ENCODE measurements at places on chromosomes 7 and 10.

DNA sequence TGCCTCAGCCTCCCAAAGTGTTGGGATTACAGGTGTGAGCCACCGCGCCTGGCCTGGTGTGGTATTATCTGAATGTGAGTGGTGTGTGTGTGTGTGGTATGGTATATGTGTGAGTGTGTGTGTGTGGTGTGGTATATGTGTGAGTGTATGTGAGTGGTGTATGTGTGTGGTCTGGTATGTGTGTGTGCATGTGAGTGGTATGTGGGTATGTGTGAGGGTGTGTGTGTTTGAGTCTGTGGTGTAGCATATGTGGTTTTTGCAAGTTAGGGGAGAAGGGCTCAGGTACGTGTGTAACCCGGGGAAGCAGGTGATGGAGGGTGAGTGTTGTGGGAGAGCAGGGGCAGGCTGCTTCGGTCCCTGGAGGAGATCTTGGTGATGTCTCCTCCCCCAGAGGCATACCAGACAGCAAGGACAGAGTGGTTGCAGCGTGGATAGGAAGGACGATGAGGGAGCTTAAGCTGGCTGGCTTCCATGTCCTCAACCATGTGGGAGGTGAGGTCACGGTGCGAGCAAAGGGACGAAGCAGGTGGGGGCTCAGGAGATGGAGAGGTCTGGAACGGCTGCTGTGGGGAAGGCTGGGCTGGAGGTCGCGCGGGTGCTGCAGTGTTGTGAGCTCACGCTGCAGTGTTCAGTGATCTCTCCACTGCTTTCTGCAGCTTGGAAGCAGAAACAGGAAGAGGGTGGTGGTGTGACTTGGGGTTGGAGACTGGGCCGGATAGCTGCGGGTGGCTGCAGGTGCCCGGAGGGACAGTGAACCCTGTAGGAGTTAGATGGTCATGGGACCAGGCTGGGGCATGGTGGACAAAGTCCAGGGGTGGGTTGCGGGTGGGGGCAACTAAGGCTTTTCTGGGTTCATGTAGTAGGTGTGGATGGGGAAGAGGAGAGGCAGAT is 5.0 kb downstream of the ZYX start:
- DNase-seq, result no peak

- DNase-seq, result no peak
Observed at GRCh38 chr7:26425655-26426054, 134.0 kb downstream of the SNX10 start.

- DNase-seq, result no peak
Observed at GRCh38 chr7:37921876-37922275, 1.4 kb downstream of the EPDR1 start.

GRCh38 chr7:101744588-101744987 is 72.8 kb upstream of the CUX1 start:
- DNase-seq, result no peak

DNA sequence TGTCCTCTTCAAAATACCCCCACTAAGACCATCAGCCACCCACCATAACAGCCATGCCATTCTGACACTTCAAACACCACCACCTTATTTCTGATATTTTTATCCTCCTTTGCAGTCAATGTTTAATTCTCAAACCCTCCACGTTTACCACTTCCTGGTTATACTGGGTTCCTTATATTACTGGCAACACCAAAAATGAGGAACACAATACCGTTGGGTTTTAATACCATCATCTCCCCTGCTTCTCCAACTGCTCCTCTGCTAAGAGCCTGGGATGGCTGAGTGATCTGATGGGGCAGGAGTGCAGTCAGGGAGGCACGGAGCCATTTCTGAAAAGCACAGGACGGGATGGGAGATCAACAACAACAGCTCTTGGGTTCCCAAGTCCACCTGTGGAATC is 140.5 kb downstream of the CHCHD3 start:
- no peak for DNase-seq

- no peak for DNase-seq
Observed at GRCh38 chr10:58516119-58516518, 3.4 kb downstream of the BICC1 start.

DNA sequence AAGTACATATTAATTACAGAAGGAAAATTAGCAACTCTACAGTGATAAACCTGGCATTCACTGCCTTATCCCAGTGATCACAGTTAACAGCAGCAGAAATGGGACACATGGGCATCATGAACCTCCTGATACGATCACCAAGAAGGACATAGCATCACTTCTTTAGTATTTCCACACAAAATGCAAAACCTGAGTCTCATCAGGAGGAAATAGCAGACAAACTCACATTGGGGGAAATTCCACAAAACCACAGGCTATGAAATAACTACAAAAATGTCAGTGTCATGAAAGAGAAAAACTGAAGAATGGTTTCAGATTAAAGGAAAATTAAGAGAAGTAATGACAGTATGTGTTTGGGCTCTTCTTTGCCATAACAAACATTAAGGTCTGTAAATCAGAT is 12.0 kb upstream of the PURB start:
- DNase-seq, result no peak

DNA sequence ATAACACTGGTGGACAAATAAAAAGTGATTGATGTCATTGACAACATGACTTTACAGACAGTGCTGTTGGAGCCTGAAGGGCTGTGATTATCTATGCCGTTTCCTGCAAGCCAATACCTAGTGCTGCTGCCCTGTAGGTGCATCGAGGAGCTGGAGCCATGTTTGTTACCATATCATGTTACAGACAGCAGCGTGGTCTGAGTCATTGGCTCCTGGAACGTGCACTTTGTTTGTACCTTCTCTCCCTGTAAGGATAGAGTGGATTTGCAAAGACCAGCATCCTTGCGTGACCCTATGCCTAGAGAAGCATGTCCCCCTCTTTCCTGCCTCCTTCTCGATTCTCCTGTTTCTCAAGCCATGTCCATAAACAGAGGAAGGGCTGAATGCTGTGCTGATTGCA is 597.2 kb downstream of the TYW1 start:
- no peak for DNase-seq

- DNase-seq, result no peak
Observed at GRCh38 chr10:2964632-2965296, 102.6 kb upstream of the PFKP start.

- no peak for DNase-seq
Observed at GRCh38 chr10:129949891-129950291, 14.2 kb downstream of the EBF3 start.

GRCh38 chr7:10913457-10913856 is 60.2 kb upstream of the PHF14 start:
- DNase-seq, result no peak

GRCh38 chr7:23285657-23286646 is 13.2 kb upstream of the MALSU1 start:
- DNase-seq, result no peak

GRCh38 chr7:132177708-132178401 is 398.4 kb downstream of the PLXNA4 start:
- DNase-seq, result no peak

DNA sequence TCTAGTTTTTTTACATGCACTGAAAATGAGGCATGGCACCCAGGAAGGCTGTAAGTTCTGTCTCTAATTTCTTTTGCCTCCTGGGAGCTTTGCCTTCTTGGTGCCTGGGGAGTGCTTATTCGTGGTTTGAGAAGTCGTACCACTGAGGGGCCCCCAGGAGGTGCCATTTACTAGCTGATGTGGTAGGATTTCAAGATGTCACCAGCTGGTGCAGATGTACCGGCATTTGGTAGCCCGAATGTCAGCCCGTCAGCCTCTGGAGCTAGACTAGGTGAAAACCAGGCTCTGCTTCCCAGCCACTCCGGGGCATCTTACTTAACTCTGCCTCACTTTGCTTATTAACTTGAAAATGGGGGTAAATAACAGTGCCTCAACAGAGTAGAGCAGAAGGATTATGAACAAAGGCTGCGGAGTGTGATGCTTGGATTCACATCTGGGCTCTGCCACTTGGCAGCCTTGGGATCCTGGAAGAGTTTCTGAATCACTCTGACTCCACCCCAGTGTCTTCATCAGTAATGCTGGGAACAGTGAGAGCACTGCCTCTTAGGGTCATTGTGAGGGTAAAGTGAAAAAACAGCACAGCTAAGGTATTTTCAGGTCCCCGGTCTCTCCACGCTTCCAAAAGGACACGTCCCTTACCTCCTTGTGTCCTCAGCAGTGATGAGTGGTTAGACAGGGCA is 31.4 kb upstream of the BTBD16 start:
- DNase-seq, result no peak

DNA sequence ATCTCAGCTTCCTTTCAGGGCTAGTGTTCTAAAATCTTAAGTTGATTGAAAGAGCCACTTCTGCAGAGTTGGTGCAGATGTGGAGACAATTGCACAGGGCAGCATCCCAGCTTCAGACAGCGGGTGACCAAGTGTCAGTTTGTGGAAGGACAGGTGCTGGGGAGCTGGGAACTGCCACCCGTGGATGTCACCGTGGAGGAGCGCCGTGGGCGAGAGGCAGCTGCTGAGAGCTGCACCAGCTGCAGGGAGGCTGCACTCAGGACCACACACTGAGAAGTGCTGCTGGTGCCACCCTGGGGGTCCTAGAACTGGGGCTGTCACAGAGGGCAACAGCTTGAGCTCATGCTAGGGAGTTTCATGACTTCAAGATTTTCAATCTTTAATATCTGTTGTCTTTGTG is 543.0 kb upstream of the FZD8 start:
- no peak for DNase-seq

DNA sequence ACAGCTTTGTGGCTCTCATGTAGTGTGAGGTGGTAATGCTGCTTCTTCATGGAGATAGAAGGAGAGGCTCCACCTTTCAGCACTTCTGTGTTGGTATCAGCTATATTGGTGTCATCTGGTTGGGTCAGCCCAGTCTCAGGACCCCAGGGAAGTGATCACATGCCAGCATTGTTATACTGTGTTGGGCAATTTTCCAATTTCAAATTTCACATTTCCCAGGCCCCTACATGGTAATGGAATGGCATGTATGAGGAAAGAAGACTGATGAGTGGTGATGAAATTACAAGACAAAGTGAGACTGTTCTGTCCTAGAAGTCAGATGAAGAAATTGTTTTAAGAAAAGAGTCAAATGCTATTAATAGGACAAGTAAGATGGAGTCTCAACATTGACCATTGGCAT is 3.7 kb upstream of the AKR1C3 start:
- DNase-seq, result no peak

DNA sequence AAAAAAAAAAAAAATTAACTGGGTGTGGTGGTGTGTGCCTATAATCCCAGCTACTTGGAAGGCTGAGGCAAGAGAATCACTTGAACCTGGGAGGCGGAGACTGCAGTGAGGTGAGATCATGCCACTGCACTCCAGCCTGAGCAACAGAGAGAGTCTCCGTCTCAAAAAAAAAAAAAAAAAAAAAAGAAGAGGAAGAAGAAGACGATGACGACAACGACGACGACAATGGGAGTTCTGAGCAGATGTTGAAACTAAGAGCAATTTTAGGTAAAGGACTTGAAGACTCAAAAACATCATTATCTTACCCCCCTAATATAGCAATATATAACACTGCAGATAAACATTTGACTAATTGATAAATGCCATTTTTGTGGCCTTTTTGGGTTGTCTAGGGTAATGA is 39.5 kb upstream of the PPP1R17 start:
- no peak for DNase-seq

DNA sequence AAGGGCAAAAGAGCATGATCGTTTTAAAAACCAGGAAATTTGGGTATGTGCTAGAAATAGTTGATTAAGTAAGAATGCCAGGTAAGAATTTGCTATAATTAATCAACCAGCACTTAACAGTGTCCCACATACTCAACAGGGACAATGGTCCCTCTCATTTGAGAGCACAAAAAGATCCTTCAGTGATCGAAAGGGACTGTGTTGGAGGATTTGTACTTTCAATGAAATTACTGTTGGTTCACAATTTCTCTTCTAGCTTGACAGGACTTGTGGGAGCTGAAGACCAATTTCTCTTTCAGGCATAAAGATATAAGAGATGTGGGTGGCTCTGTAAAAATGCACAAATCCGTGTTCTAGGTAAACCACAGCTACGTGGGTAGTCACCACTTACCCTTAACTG is 12.5 kb upstream of the PLEKHS1 start:
- no peak for DNase-seq

- DNase-seq, result no peak
Observed at GRCh38 chr7:2573761-2574160, 15.0 kb downstream of the IQCE start.

GRCh38 chr10:121919666-121920065 is 8.2 kb downstream of the ATE1 start:
- no peak for DNase-seq

DNA sequence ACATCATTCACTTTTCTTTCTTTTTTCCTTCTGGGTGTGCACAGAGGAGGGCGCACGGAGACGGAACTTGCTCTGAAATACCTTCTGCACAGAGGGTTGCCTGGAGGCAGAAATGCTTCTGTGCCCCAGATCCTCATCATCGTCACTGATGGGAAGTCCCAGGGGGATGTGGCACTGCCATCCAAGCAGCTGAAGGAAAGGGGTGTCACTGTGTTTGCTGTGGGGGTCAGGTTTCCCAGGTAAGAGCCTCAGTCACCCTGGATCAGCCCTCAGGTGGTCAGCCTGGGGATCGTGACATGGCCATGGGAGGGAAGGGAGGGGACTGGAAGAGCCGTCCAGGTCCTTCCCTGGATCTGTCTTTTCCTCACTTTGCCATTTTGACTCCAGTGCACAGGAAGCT is 33.6 kb downstream of the VWA2 start:
- DNase-seq, result no peak

- DNase-seq, result no peak
Observed at GRCh38 chr7:122140918-122141317, 3.1 kb downstream of the AASS start.

DNA sequence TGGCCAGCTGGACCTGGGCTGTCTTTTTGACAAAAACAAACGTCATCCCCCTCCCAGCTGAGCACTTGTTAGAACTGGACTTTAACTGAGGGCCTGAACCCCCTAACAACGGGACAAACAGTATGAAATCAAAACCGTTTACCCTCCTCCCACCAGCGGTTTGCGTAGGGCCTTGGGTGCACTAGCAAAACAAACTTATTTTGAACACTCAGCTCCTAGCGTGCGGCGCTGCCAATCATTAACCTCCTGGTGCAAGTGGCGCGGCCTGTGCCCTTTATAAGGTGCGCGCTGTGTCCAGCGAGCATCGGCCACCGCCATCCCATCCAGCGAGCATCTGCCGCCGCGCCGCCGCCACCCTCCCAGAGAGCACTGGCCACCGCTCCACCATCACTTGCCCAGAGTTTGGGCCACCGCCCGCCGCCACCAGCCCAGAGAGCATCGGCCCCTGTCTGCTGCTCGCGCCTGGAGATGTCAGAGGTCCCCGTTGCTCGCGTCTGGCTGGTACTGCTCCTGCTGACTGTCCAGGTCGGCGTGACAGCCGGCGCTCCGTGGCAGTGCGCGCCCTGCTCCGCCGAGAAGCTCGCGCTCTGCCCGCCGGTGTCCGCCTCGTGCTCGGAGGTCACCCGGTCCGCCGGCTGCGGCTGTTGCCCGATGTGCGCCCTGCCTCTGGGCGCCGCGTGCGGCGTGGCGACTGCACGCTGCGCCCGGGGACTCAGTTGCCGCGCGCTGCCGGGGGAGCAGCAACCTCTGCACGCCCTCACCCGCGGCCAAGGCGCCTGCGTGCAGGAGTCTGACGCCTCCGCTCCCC is at the start of gene IGFBP1:
Gene IGFBP1, plus strand, starts transcription at position 304 of the 808 bp plus-strand sequence. Its CDS starts 165 bp downstream, at position 469.
- no peak for DNase-seq

GRCh38 chr7:108358553-108358952 is 97.7 kb downstream of the NRCAM start:
- no peak for DNase-seq

- no peak for DNase-seq
Observed at GRCh38 chr10:77542710-77543259, 94.8 kb downstream of the KCNMA1 start.
